ENCODE measurements at places on chromosomes 3 and 15. TPM values are rescaled to one million over a fixed set of nuclear protein-coding genes. Genes with fewer than 3 reads are reported as not detected.

The FETUB gene
- total RNA-seq: not detected

The THAP10 gene
- total RNA-seq: 3.8 TPM

DNA sequence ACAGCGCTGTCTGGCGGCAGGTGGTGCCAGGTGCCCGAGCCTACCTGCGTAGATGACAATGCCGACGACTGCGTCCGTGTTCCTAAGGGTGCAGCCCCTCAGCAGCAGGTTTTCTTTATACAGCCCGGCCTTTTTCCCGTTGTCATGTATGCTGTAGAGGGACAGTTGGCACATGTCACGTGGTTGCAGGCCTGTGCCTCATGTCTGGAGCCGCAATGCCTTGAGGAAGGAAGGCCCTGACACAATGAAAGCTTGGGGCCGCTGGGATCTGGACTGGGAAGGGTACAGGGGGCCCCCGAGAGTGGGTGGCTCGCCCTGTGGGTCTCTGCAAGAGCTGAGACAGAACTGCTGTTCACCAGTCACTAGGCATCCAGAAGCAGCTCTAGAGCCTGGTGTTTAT, 136.0 kb downstream of the ATP10A start:
- DNase-seq: peak; percentile 9

GRCh38 chr3:37694284-37694675, 167.4 kb upstream of the CTDSPL start:
- no peak for DNase-seq

DNA sequence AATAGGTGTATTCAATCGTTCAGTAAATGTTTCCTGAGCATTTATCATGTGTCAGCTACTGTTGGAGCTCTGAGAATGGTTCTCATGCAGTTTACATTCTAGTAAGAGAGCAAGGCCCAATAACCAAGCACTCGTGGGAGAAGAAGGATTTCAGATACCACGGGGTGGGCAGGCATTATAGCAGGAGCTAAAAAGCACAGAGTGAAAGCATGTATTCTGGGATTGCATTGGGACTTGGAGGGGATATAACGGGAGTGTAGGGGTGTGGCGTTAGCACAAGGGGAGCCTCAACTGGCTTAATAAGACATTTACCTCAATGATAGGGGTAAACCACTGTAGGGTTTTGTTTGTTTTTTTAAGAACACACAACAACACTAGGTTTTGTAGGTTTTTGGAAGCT, 1.6 kb upstream of the SIAH2 start:
- no peak for DNase-seq

DNA sequence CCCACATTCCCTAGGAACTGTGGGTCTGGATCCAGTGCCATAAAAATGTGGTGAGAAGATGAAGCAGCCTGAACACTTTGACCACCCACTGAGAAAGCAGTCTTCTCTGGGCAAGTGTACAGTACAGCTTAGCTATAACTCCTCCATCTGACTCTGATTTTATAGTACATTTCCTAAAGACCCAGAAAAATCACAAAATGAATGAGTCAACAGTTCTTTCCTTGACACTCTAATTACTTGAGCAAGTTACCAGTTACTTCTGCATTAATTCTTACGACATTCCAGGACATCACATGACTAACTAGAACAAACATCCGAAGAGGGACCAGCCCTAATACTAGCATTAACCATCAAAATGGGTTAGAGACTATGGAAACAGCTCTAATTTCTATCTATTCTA, 148.1 kb upstream of the PEX5L start:
- no peak for DNase-seq

DNA sequence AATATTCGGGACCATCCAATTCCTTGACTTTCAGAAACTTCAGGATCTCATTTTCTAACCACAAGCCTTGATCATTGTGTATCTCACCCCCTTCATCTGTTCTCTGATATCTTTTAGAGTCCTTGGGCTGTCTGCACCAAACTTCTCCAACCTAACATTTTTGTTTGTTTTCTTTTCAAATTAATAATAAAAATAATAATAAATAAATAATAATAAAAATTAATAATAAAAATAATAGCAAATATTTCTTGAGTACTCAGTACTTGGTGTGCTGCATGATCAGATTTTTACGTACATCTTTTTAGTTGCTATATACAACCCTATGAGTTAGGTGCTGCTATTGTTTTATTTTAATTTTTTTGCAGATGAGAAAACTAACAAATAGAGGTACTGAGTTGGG, 70.2 kb upstream of the TPRG1 start:
- DNase-seq: no peak
